NCI-H1092 treated with DMSO at 0.1 percent for 48 hours (cell line): ENCODE measurements at places on chromosomes 11 and 22.

GRCh38 chr11:112837162-112837826 lies 123.9 kb upstream of the NCAM1 start:
- DNase-seq: peak; percentile 46

DNA sequence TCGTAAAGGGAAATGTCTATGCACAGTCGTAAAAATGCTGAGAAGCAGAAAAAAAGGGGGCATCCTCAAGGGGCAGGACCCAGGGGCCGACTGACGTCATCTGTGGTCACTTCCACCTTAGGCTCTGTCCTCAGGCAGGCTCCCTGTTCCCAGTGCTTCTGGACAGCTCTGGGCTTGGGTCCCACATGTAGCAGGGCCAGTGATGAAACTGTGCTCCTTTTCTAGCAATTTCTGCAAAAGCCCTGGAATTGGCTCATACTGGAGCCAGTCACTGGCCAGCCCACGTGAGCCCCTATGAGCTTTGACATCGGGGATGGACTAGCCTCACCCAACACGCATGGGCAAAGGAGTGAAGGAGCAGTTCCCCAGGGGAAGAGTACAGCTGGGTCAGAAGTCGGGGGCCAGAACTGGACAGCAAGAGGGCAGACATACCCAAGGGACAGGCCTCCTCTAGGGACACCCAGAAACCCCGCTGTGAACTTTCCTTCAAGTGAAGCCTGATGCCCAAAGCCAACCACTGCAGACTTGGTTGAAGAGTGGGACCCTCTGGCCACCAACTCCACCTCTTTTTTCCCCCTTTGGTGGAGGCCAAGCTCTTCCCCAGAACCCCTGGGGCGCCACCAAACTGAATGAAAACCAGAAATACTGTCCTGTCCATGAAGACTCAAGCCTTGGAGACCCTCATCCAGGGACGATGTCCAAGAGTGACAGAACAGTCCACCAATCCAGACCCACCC lies 1349.0 kb downstream of the BRD1 start:
- DNase-seq: no peak

- no peak for DNase-seq
Measured at GRCh38 chr22:32591620-32592019, 117.0 kb downstream of the FBXO7 start.

GRCh38 chr11:74847395-74847794 lies 98.7 kb downstream of the RNF169 start:
- DNase-seq: no peak

DNA sequence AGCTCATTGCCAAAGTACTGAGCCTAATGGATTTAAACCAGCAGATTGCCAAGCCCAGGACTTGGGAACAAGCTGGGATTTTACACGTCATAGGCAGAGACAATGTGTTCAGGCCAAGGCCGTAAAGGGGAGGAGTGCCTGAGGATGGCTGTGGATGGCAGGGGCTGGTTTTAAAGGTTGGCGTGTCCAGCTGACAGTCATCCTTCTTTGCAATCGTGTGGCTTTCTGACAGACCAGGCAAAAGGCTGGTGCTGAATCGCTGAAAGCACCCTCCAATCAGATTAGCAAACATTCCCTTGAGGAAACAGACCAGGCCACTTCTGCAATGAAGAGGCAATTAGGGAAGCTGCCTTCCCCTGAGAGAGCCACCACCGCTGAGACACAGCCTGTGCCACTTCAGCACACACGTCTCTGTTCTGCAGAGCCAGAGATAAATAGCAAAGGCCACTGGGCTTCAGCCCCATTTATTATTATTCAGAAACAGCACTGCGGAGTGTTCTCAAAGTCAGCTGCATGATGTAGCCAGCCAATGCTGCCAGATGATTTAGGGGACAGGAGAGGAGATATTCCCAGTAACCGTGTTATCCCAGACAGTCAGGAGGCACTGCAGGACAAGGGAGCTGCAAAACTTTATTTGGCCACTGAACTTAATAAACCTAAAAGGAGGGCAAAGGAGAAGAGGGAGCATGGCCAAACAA lies 54.2 kb upstream of the CSNK2A3 start:
- DNase-seq: peak; percentile 95

GRCh38 chr11:132604431-132604830 lies 927.9 kb downstream of the OPCML start:
- no peak for DNase-seq
